COLO829 (cell line): ENCODE measurements at places on chromosomes 1 and 21.

DNA sequence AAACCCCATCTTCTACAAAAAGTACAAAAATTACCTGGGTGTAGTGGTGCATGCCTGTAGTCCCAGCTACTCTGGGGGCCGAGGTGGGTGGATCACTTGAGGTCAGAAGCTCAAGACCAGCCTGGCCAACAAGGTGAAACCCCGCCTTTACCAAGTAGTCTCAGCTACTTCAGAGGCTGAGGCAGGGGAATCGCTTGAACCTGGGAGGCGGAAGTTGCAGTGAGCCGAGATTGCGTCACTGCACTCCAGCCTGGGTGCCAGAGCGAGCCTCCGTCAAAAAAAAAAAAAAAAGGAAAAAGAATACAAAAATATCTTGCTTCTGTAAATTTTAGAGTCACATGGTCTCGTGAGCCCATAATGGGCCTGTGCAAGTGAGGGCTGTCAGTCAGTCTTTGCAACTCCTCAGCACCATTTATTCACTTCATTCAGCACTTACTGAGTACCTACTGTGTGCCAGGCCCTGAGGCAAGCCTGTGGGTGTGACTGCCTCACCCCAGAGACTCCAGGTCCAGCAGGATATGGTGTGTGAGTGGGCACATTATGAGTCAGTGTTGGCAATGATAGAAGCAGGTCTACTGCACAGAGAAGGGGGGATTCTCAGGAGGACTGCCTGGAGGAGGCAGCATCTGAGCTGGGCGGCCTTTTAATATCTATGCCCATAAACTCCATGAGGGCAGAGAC lies 46.8 kb upstream of the TARDBP start:
- no peak for DNase-seq

- DNase-seq: no peak
These were observed 119.0 kb downstream of the MAST2 start for GRCh38 chr1:45922374-45922773.

DNA sequence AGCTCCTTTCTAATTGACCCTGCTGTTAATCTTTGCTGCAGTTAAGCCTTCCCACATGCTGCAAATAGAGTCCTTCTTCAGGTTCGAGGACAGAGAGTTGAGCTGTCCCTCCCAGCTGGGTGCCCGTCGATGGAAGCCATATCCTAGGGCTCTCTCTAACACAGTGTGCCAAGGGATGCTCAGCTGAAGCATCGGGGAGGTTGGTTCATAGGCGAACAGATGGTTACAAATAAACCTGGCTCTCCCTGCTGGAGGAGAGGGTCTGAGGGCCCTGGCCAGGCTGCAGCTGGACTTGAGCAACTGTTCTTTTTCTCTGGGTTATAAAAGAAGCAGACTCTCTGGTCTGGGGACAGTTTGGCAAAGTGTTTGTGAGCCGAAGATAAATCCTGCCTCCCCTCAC lies 120.3 kb upstream of the C8B start:
- DNase-seq: no peak

DNA sequence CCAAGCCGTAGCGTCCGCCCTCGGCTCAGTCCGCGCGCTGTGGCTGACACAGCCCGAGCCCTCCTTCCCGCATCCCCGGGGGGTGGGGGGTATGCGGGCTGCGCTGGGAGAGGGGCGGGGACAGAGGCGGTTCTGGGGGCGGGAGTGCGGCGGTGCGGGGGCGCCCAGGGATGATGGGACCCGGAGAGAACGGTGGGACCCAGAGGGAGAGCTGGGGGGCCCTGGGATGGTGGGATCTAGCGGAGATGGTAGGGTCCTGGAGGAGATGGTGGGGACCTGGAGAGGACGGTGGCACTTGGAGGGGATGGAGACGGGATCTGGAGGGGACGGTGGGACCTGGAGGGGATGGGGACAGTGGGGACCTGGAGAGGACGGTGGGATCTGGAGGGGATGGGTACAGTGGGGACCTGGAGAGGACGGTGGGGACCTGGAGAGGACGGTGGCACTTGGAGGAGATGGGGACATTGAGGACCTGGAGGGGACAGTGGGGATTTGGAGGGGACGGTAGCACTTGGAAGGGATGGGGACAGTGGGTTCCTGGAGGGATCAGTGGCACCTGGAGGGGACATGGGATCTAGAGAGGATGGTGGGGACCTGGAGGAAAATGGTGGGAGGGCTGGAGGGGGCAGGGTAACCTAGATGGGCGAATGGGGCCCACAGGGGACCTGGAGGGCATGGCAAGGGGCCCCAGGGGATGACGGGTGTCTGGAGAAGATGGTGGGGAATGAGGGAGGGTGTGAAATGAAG lies 477 bp downstream of the SNAP47 start:
- no peak for DNase-seq

DNA sequence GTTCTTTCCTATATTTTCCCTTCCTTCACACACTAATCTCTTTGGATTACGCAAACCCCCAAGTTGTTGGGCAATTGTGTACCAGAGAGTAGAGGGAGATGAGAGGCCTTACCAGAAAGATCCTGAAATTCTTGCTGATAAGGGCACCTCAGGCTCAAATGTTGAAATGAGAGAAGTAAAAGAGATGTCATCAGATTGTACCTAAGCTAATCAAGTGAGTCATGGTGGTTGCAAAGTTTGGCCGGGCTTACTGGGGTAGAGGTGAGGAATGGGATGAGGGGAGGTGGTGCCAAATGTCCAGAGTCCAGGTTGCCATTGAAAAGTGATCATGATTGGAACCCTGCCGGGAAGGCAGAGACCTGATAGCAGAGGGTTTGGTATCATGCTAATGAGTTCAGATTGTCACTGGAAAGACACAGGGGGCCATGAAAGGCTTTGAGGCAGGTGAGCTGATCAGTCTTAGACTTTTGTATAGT lies 43.1 kb downstream of the OPTC start:
- no peak for DNase-seq

DNA sequence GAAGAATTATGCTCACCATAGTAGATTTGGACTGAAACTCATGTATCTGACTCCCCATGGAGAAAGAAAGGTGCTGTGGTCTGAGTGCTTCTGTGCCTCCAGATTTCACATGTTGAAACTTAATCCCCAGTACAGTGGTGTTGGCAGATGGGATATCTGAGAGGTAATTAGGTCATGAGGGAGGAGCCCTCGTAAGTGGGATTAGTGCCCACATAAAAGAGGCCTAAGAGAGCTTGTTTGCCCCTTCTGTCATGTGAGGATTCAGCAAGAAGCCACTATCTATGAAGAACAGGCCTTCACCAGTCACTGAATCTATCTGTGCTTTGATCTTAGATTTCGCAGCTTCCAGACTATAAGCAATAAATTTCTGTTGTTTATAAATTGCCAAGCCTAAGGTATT lies 150.1 kb downstream of the PLPP3 start:
- DNase-seq: no peak

- DNase-seq: no peak
These were observed 282.2 kb downstream of the RYR2 start for GRCh38 chr1:237324226-237324625.

GRCh38 chr1:48560577-48560976 lies 88.6 kb upstream of the SPATA6 start:
- no peak for DNase-seq

- DNase-seq: no peak
These were observed 46.2 kb upstream of the IVNS1ABP start for GRCh38 chr1:185363205-185363604.

DNA sequence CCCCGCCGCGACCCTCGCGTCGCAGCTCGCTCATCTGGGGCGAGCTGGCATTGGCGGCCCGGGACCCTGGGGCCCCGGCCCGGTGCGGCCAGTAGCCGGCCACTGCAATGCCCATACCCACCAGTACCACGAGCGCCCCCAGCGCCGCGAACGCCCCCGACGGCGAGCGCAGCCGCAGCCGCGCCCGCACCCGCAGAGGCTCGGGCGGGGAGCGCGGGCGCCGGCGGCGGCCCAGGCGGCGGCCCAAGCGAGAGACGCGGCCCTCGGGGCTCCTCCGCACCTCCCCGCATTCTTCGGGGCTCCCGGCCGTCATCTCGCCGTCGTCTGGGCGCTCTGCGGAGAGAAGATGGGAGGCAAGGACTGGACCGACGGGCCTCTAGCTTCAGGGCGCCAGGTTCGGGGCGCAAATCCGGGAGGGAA lies 2.2 kb downstream of the TMEM200B start:
- no peak for DNase-seq

DNA sequence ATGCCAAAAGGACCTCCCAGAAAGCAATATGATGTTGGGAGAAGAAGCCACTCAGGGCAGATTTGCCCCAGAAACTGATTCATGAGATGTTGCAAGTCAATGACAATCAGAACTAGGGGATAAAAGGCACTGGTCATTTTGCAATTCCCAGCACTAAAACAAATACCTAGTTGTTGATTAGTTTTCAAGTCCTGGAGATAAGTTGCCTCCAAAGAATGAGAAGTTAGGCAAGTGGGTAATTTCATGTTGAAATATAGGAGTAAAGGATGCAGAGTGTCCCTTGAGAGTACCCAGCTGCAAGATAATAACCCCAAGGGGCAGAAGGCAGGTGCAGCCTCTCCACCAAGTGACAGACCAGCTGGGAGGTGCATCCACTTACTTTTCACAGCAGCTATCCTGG lies 363.6 kb downstream of the PBX1 start:
- DNase-seq: no peak

DNA sequence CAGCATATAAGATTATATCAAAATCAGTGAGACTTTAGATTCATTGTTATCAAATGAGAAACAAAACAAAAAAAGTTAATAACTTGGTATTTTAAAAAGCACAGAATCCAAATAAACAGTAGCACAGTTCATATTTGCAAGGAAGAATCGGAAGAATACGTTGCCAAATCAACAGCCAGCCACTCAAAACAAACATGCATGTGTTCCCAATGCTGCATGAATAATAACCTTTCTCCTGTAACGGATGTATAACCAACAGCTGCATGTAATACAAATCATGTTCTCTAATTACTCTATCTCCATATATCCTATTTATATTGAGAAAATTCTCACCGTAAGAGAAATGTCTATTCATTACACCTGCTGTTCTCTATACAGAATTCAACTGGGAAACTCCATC lies 98.9 kb upstream of the FOXD3 start:
- peak; percentile 11 for DNase-seq

DNA sequence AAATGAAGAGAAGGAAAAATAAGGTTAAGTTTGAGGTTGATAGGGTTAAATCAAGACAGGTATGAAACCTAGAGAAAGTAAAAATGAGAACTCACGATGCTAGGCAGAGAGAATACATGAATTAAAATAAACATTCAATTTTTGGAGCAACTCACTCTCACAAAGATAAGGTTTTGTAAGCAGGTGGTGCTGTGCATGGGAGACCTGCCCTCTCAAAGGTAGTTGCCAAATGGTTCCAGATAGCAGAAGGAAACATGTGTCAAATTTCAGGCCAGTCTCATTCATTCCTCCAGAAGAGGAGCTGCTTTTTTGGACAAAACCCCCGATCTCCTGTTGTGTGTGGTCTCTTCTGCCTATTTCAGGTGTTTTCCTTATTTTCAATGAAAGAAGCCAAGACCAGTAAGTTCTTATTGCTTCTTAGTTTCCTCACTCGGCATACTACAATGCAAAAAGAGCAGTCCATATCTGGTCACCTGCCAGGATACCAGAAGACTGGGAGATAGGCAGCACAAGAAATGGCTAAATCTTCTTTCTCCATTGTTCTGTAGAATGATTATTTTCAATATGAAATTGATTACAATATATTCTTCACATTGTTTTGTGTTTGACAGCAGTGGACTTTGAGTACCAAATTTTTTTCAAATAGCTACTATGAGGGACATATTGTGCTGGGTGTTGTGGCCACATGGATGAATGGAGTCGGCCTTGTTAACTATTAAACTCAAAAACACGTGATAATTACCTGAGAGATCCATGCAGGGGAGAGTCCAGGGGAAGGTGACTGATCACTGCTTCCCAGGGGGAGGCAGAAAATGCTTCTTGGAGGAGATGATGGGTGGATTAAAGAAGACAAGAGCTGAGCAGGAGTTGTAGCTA lies 3.6 kb downstream of the CR1L start:
- DNase-seq: no peak

- DNase-seq: no peak
These were observed 31.7 kb downstream of the SLC5A9 start for GRCh38 chr1:48254254-48254653.

- no peak for DNase-seq
These were observed 973 bp downstream of the FMOD start for GRCh38 chr1:203349773-203350524.

DNA sequence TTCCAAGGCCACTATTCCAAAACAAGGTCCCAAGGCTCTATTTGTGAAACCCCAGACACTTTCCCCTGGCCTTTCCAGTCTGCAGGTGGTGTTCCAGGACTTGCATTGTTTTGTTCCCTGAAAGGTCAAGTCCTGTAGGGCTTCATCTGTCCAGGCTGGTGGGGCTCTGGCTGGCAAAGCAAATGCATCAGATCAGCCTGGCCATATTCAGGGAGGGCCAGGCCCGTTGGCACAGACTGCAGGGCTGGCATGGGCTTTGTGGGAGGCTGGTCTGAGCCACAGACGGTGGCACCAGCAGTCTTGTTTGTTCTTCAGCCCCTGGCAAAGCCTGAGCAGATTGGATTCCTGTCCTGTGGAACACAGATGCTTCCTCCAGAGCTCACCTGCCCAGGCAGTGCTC lies 93.0 kb downstream of the SPATA46 start:
- DNase-seq: no peak

DNA sequence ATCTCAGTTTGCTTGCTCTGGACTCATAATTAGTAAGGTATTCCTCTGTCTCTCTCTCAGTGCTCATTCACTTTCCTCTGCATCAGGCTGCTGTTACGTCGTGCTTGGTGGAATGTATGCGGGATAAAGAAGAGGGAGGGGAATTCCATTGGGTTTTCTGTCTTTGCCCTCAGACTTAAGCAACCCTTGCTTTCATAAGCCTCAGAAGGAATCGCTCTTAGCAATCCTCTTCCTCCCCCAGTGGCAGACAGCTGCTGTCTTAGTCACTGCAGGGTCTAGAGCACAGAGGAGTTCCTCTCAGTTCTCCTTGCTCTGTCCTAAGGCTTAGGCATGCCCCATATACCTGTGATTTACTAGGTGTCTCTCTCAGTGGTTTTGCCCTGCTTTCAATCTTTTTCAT lies 19.1 kb upstream of the NTMT2 start:
- no peak for DNase-seq

DNA sequence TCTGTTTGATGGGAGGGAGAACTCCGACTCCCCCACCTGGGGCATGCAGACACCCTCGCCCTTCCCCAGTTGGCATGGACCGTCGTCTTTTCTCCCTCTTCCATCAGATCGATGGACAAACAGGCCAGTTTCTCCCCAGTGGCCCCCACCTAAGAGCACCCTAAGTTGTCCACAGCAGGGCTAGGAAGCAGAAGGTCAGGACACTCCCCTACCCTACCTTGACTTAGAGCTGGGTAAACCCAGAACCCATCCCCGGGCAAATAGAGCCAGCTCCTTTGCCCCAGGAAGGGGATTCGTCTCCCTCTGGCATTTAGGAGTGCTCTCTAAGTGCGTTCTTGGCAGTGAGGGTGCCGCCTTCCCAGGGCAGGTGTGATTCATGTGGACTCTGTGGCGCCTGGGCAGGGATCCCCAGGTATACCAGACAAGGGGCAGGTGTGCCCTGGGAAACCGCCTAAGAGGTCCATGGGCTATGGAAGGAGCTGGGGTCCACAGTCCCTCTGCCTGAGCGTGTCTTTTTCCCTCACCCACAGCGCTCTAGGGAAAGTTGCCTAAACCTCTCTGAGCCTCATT lies 2.7 kb upstream of the RUNX3 start:
- no peak for DNase-seq
